GM03348 (cell line): ENCODE measurements at places on chromosomes 12 and 14.

DNA sequence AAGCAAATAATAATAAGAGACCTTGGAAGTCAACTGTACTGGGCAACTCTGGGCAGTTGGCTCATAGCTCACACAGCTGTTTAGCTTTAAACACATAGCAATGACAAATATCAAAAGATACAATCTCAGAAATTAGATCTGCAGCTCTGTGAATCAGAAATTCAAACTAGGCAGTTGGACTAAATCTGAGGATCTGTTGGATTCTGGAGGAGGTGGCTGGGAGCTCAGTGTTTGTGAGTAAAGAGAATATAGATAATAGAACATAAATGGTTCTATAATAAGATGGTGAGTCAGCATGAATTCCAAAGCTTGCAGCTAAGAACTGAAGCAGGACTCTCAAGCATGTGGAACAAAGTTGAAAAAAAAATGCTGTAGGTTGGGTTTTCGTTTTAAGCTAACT is 1949.4 kb upstream of the SEL1L start:
- DNase-seq = peak; percentile 2

- no peak for DNase-seq
Observed at GRCh38 chr12:6396031-6396430, 12.1 kb downstream of the LTBR start.

DNA sequence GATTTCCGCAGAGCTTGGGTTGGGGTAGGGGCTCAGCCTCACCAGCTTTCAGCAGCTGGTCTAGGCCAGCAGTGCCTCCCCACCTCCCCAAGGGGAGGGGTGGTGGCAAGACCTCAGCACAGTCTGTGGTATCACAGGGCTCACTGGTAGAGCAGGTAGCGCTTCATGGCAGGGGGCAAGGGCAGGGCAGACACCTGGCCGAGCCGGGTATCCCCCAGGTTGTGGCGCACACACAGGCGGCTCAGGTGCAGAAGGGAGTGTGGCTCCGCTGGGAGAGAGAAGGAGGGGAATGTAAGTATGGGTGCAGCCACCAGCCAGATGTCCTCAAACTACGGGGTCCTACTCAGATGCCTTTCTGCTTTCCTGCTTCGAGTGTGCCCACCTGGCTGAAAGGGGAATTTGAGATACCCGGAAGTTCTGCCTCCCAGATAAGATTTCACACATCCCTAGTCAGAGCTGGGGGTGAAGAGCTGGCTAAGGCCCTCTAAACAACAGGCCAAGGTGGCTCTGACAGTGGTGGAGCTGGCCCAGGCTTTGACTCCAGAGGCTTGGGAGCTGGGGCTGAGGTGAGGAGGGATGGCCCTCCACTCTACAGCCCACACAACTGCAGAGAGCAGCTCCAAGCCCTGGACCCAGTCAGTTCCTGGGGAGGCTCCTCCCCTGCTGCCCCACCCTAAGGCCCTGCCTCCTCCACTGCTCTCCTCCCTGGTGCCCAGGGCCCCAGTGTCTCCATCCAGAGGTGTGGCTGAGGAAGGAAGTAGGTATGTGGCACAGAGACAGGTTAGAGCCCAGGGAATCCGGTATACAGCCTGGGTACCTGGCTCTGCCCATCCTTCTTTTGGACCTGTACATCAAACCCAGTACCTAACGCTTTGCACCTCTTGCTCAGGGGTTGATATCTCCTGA is 1.8 kb downstream of the SPSB2 start:
- DNase-seq = peak; percentile 60

- no peak for DNase-seq
Observed at GRCh38 chr12:55827806-55828205, 1.6 kb downstream of the DNAJC14 start.

DNA sequence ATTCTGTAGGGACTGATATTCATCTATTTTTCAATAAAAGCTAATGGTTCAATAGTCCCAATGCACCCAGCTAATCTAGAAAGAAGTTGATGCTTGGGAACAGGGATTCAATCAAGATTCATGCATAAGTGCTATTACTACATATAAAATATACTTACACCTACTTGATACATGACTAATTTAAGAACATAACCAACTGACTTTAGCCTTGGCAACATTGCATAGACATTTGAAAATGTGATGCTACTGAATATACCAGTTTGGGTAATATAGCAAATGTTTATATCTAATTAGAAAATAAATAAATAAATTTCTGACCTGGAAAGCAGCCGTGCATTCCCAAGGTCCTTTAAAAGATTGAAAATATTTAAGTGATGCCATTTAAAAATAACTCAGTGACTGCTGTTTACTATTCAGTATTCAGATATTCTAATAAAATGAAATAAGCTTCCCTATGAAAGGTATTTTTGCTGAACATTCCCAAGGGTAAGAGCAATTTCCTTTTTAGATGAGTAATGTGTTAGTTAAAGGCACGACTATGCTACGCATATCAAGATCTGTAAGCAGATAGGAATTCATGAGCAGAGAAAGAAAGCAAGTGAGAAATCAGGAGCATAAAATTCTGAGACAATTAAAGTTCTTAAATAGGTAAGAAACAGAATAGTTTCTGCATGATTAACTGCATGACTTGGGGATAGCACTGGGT is 160.6 kb upstream of the SYT1 start:
- peak; percentile 61 for DNase-seq

GRCh38 chr14:75181293-75182062 is 5.1 kb upstream of the TMED10 start:
- DNase-seq = no peak

- peak; percentile 20 for DNase-seq
Observed at GRCh38 chr12:93153321-93153720, 224.2 kb upstream of the EEA1 start.

- no peak for DNase-seq
Observed at GRCh38 chr14:56524971-56525677, 54.5 kb upstream of the TMEM260 start.

GRCh38 chr14:68234101-68234905 is 414.7 kb downstream of the RAD51B start:
- DNase-seq = no peak

- DNase-seq = peak; percentile 51
Observed at GRCh38 chr12:69024413-69024812, 91.4 kb upstream of the CPM start.

DNA sequence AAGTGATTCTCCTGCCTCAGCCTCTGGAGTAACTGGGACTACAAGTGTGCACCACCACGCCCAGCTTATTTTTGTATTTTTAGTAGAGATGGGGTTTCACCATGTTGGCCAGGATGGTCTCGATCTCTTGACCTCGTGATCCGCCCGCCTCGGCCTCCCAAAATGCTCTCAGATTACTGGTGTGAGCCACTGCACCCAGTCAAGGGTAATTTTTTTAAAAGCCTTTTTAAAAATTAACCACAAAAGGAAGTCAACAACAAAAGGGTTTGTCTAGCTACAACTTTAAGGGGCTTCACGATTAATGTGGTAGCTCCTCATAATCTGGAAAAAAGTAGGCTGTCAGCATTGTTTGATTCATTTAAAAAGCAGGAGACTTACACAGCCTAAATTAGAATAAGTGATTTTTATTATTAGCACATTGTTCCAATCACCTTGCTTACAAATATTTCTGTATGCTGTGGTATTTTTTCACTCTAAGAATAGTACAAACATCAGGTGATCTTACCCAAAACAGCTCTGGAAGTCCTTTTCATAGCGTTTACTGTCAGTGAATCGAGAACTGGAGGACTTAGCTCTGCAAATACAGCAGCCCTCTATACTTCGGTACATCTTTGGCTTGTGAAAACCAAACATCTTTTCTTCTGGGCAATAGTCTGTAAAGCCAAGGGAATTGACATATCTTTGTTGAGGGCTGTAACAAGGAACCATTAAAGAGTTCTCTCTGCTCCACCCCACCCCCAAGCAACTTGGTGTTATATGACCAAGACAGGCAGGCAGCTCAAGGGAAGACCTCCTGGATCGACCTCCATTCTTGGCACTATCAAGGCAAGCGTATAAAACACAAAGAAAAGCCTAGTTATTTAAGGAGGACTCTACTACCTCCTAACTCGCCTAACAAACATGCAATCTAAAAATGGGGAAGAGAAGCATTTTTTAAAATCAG is 28.1 kb downstream of the SINHCAF start:
- no peak for DNase-seq

GRCh38 chr14:94974893-94975292 is 182.4 kb downstream of the DICER1 start:
- no peak for DNase-seq

GRCh38 chr12:42924482-42924881 is 334.9 kb upstream of the PRICKLE1 start:
- DNase-seq = no peak

DNA sequence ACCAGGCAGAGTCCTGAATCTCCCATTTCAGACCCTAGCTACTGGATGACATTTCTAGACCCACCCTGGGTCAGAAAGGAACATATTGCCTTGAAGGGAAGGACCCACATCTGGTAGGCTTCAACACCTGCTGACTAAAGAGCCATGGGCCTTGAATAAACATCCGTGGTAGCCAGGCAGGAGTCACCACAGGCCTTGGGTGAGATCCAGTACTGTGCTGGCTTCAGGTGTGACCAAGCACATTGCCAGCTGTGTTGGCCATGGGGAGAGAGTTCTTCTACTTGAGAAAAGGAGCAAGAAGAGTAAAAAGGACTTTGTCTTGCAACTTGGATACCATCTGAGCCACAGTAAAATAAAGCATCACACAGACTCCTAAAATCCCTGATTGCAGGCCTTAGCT is 332.6 kb downstream of the SLC16A7 start:
- DNase-seq = no peak

DNA sequence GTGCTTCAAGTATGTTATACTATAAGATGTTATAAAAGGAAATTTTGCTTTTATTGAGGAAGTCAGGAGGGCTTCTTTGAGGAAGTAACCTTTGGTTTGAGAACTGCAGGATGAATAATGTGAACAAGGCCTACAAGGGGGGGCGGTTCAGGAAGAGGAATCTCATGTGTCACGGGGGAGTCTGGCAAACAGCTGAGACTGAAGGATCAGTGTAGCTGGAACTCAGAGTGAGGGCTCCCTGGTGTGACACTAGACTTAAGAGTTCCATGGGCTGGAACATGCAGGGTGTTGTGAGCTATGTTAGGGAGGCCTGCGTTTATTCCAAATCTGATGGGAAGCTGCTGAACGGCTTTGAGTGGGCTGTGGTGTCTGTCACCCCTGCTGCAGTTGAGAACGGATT is 62.3 kb downstream of the UNC79 start:
- DNase-seq = no peak

GRCh38 chr12:48996794-48997718 is 2.1 kb downstream of the DDN start:
- DNase-seq = peak; percentile 90

DNA sequence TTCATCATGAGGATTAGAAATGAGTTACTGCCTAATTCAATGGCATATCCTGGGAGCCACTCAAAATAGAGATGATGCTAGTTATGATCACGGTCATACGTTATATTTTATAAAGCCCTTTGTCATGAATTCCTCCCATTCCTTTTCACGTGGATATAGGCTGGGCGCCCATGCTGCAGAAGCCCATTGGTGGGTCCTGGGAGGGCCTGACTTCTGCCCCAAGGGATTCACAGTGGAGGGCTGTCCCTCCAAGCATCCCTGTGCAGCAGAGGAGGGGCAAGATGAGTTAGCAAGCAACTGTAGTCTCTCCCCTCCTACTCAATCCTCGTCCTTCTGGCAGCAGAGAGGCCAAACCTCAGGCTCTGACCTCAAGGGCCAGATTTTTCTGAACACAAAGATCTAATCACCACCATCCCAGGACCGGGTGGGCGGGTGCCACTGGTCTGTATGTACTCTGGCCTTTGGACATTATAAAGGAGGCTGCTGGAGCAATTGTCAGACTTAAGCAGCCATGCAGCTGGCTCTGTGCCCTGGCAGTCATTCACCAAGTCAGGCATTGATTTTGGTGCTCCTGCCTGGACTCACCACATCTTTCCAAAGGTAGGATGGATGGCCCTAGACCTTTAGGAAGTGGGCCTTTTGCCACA is 8.6 kb downstream of the GLTP start:
- DNase-seq = peak; percentile 25

DNA sequence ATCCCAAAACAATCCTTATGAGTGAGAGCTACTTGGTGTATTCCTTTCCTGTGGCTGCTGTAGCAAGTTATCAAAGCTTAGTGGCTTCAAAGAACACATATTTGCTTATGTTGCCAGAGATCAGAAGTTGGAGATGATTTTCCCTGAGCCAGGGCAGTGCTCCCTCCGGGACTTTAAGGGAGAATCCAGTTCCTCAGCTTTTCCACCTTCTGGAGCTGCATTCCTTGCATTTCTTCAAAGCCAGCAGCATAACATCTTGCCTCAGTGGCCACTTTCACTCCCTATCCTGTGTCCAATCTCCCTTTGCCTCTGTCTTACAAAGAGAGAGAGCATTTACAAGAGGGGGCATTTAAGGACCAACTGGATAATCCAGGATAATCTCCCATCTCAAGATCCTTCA is 33.7 kb downstream of the P2RX7 start:
- DNase-seq = no peak

- no peak for DNase-seq
Observed at GRCh38 chr12:85996280-85996679, 122.2 kb downstream of the NTS start.

DNA sequence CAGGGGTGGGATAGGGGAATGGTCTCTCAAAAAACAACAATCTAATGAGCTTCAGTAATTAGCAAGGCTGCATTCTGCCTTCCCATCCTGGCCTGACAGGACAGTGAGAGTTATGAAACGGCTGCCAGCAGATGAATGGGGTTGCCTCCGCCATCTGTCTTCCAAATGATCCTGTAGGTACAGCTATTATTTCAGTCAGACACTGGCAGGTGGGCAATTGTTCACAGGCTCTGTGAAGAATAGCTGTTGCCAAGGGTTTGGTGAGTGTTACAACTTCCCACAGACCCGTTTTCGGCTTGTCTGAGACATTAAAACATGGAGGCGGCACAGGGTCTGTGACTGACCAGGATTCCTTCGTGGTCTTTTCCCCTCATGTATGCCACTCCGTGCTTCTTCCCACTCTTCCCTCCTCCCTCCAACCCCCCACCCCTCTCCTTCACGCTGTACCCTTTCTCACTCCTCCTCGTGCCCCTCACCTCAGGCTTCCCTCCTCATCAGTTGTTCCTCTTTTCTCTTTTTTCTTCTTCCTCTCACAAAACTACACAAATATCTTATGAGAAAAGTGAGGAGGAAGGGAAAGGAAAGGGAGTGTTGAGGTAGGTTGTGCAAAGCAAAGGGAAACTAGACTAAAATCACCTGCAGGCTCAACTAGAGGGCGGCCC is 160.8 kb upstream of the GZMB start:
- DNase-seq = no peak

DNA sequence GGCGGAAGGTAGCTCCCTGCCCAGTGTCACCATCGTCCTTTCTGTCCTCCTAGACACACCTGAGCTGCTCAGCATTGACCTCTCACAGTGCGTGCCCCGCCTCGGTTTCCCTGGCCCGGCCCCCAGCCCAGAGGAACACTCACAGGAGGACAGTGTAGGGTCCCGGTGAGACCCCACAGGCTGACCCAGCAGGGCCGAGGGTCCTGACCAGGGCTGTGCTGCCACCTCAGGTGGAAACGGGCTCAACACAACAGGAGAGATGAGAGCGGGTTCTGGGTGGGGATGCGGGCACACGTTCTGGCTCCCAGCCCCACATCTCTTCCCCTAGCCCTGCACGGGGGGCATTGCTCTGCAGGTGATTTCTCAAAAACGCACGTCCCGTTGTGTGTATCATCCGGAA is 98.1 kb downstream of the PIWIL1 start:
- DNase-seq = no peak
